Astrocyte (in vitro differentiated cells and primary cell): ENCODE measurements at places on chromosomes 6 and 20.

DNA sequence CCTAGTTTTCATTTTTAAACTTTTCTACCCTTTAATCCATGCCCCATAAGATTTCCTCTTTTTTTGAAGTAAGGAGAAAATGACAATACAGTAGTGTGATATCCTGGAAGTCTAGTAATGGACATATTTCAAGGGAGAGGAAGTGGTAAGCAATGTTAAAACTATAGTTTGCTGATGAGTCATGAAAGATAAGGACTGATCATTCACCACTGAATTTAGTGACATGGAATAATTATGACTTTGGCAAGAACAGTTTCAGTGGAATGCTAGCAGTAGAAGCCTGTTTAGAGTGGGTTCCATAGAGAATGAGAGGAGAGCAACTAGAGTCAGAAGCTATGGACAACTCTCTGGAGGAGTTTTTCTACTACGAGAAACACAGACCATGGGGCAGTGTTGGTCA, 24.9 kb upstream of the SLC2A12 start:
- peak; percentile 90 for DNase-seq

- peak; percentile 1 for DNase-seq
These were observed at the start of gene CD93 for GRCh38 chr20:23086056-23086566. Gene CD93 (minus strand): TSS chr20:23086324. CDS start chr20:23086192, 132 bp downstream.

- DNase-seq: peak; percentile 53
These were observed 1.1 kb downstream of the GJA10 start for GRCh38 chr6:89895276-89895874.

DNA sequence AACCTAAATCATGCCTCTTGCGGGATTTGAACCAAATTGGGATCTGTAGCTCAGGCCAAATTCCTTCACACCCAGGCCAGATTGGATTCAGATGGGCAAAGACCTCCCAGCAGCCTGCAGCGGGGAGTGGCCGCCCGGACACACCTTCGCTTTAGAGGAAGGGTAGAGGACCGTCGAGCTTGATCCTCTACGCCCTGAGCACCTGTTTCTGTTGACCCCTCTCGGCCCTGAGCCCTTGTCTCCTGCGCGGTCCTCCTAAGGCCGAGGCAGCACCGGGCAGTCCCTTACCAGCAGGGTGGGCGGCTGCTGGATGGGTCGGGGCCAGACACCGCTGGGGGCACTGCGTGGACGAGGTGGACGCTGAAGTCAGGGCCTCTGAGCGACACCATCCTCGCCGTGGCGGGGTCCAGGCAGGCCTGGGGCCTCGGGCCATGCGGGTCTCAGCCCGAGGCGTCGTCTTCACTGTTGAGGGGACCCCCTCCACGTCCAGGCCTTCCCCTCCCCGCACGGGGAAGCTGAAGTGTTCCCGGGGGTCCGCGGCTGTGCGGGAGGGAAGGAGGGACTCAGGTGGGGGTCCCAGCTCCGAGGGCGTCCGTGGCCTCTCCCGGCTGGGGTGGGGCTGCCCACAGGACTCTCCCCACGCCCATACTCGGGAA, 114.8 kb downstream of the SMOC2 start:
- DNase-seq: no peak

DNA sequence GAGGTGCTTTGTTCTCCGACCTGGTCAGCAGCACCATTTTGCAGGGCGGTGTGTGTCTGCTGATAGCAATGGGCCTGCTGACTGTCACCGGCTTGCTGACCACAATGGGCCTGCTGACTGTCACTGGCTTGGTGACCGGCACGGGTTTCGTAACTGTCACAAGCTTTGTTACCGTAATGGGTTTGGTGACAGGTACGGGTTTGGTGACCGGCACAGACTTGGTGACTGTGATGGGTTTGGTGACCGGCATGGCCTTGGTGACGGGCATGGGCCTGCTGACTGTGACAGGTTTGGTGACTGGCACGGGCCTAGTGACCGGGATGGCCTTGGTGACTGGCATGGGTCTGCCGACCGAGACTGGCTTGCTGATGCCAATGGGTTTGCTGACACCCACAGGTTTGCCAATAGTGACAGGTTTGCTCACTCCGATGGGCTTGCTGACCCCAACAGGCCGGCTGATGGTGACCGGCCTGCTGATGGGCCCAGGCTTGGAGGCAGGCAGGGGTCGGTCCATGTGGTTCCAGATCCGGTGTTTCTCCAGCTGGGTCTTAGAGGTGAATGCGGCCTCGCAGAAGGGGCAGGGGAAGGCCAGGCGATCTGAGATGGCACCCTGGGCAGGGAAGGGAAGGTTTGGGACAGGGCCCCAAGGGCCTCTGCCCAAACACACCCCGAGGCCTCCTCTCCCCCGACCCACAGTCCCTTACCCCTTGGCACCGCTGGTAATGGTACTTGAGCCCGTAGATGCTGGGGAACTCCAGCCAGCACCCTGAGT, 3.4 kb downstream of the ZNF512B start:
- no peak for DNase-seq

DNA sequence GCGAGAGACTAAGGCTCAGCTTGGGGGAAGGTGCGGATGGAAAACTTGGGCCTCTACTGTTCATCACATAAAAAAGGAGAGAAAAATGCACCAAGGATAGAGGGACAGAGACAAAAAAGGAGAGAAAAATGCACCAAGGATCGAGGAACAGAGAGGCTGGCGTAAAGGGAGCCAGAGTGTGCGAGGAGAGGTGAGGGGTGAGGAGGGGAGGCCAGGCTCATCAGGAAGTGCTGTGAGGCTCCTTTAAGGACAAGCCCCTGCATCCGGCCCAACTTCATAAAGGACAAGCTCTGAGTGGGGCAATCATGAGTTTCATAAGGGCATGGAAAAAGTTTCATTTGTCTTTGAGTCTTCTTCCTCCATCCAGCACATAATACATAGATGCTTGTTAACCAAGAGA, 117.2 kb upstream of the NXT1 start:
- no peak for DNase-seq

GRCh38 chr6:12343122-12343439, 52.9 kb downstream of the EDN1 start:
- DNase-seq: no peak

DNA sequence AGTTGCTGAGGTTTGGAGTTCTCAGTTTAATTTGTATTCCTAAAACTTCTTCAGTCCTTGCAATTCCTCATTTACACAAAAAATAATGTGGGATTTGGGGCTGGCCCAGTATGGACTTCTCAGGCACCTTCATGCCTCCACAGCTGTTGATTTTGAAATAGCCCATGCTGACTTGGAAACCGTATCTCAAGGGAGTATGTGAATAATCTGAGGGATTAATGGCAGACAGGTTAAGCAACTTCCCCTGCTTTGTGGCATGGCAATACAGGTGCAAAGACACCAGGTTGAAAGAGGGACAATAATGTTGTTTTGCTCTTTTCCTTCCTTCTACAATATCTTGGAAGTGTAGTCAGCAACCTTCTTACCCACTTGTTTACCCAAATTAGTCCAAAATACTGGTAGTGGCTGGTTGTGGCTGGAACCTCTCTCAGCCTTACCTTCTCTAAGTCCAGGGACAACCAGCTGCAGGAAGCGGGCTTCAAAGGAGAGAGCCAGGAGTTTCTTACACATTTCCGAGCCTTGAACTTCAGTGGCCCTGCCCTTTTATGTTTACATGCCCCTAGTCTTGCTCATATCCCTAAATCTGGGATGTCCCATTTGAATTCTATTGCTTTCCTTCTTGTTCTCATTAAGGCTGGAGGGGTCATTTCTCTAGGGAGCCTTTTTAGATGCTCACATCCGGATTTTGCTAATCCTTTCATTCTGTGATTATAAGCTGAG, 44.1 kb upstream of the ADGRF1 start:
- no peak for DNase-seq

GRCh38 chr20:38023181-38024001, 9.9 kb downstream of the TTI1 start:
- peak; percentile 76 for DNase-seq
